Skeletal muscle tissue (tissue), 5 donors: ENCODE measurements at places on chromosomes 13 and 19. TPM values are rescaled to one million over a fixed set of nuclear protein-coding genes. Genes with fewer than 3 reads are reported as not detected.

The ZNF43 gene
- total RNA-seq = 10.4 TPM

The NFIX gene
- 49.1 TPM for total RNA-seq

The SCEL gene
- total RNA-seq = not detected

The POLR2E gene
- 39.1 TPM for total RNA-seq

The EDDM13 gene
- total RNA-seq = not detected

The PRR12 gene
- 3.1 TPM for total RNA-seq

The FDX2 gene
- 5.7 TPM for total RNA-seq

The DPF1 gene
- 1.0 TPM for total RNA-seq

The HIPK4 gene
- not detected for total RNA-seq

The ZNF112 gene
- 5.7 TPM for total RNA-seq

The BCL3 gene
- 3.1 TPM for total RNA-seq

The LILRA1 gene
- not detected for total RNA-seq

The ATP1A3 gene
- not detected for total RNA-seq

The FBXO27 gene
- 1.0 TPM for total RNA-seq

The SHC2 gene
- total RNA-seq = 7.8 TPM

The AMER2 gene
- not detected for total RNA-seq

The NCR1 gene
- total RNA-seq = not detected

The ZNF561 gene
- 36.5 TPM for total RNA-seq

The SIGLEC10 gene
- 1.6 TPM for total RNA-seq

The CEACAM3 gene
- not detected for total RNA-seq

The TNFSF9 gene
- total RNA-seq = 1.0 TPM

The ZNF468 gene
- 14.6 TPM for total RNA-seq

The WDR87 gene
- total RNA-seq = not detected

The CPB2 gene
- not detected for total RNA-seq

The CRX gene
- not detected for total RNA-seq

The LILRA5 gene
- 2.6 TPM for total RNA-seq

The TEX29 gene
- total RNA-seq = not detected

The MICU2 gene
- 34.4 TPM for total RNA-seq

The NAXD gene
- total RNA-seq = 13.0 TPM
